ENCODE measurements at places on chromosomes 16 and 17.

DNA sequence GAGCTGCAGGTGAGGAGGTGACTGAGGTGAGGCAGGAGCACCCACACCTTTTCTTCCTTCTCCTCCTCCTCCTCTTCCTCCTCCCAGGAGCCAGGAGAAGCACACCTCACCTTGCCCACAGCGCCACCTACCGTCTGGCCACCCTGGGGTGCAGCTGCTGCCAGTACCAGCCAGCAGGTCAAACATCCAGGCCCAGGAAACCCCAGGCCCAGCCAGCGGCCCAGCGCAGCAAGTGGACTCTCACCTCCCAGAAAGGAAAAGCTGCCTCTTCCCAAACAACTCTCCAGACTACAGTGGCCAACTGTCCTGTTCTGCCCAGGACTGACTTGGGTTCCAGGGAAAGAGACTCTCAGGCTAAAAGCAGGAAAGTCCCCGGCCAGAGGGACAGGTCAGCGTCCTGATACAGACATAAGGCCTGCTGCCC lies 22.7 kb downstream of the PEMT start:
- peak; percentile 21 for DNase-seq

DNA sequence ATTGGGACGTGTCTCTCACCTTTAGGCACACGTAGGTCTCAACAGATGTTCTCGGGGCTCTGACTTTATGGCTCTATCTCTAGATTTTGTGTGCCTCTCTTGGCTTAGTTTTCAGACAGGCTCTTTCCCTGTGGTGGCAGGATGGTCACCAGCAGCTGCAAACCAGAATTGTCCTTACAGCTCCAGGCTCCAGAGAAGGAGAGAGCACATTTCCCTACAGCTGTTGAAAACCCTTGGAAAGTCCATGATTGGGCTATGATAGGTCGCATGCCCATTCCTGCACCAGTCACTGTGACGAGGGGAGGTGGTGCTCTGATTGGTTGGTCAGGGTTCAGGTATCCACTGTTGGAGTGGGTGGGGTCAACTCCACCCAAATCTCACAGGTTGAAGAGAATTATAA lies 41.5 kb downstream of the SHISA9 start:
- DNase-seq = no peak

GRCh38 chr17:14042411-14042810 lies 26.9 kb upstream of the COX10 start:
- no peak for DNase-seq

DNA sequence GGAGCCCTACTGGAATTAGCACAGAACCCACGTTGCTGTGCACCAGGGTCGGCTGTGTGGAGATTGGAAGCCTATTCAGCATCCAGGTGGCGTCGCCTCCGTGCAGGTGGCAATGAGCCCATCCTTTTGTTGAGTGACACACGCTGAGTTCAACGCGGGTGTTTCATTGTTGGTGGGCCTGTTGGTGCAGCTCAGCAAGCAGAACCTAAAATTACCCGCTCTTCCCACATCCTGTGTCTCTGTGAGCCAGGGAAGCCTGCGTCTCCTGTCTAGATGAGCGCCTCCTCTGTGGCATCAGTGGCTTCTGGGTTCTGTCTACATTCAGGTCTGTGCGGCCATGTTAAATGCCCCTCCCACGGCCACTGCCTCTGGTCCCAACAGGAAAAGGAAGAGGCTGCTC lies 14.5 kb downstream of the CD2BP2 start:
- no peak for DNase-seq

GRCh38 chr17:12519956-12520594 lies 145.6 kb upstream of the MYOCD start:
- DNase-seq = no peak

GRCh38 chr16:9778849-9779248 lies 403.4 kb downstream of the GRIN2A start:
- DNase-seq = no peak

GRCh38 chr16:31880322-31880979 lies 6.8 kb downstream of the ZNF267 start:
- DNase-seq = no peak

- no peak for DNase-seq
Observed at GRCh38 chr17:38915639-38915995, 9.8 kb upstream of the LASP1NB start.

DNA sequence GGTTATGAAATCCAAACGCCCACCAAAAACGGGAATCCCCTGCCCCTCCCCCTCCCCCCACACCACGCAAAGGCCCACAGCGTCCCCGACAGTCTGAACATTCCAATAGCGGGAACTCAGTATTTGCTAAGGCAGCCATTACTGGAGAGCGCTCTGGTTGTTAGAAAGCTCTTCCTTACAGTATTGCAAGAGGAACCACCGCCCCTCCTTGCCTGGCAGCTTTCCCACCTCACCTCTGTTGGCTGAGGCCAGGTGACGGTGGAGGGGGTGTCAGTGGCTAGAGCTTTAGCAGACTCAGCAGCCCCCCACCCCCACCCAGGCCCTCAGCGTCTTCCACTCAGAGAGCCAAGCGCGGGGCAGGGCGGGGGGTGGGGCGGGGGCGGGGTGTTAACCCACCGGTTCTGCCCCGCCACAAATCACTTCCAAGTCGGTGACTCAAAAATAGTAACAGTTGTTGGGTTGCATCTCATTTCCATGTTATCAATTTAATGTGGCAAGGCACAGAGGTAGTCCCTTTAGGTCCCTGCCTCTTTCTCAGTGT lies 2.2 kb upstream of the PLEKHH3 start:
- DNase-seq = peak; percentile 84

GRCh38 chr17:70780031-70780430 lies 610.7 kb downstream of the KCNJ2 start:
- DNase-seq = no peak

DNA sequence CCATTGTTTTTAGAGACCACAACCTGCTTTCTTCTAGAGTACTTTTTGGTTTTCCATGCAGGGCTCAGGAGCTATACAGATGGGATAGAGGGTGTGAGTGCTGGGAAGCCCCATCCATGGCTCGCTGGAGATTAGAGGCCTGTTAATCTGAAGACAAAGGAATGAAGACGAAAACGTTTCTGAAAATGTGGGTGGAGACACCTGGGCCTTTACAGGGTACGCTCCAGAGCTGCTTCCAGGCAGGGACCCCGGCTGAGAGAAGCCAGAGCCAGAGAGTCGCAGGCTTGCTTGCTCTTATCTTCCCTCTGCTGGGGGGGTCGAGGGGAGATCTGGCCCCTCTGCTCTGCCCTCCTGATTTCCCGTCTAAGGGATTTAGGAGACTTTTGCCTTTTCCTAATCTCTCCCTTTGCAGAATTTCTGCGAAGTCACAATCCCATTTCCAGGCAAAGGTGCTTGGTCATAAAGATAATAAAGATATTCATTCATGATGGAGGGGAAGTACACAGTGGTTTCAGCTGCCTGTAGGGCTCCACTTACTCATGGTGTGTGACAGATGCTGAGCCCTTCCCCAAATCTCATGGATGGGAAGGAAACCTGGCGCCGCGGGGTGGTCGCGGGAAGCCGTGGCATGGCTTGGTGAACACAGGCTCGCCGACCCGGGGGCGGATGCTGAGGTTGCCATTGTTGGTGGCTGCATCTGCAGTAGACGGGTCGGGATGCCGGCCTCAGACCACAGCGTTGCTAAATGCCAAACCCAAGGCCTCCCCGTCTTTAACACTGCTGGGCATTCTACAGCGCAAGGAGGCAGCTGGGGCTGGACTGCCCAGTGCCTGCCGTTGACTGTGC lies 4.8 kb upstream of the SOCS3 start:
- no peak for DNase-seq

DNA sequence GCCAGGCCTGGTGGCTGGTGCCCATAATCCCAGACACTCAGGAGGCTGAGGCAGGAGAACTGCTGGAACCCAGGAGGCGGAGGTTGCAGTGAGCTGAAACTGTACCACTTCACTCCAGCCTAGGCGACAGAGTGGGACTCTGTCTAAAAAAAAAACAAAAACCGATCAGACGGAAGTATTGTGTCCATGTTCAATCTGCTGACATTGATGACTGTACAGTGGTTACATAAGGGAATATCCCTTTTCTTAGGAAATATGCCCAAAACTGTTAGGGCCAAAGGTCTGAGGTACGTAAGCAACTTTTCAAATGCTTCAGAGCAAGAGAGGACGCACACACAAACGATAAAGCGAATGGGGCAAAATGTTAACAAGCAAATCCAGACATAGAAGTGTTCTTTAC lies 69.8 kb upstream of the DNAH17 start:
- DNase-seq = no peak

GRCh38 chr16:4200781-4201137 lies 41.1 kb downstream of the SRL start:
- DNase-seq = no peak

DNA sequence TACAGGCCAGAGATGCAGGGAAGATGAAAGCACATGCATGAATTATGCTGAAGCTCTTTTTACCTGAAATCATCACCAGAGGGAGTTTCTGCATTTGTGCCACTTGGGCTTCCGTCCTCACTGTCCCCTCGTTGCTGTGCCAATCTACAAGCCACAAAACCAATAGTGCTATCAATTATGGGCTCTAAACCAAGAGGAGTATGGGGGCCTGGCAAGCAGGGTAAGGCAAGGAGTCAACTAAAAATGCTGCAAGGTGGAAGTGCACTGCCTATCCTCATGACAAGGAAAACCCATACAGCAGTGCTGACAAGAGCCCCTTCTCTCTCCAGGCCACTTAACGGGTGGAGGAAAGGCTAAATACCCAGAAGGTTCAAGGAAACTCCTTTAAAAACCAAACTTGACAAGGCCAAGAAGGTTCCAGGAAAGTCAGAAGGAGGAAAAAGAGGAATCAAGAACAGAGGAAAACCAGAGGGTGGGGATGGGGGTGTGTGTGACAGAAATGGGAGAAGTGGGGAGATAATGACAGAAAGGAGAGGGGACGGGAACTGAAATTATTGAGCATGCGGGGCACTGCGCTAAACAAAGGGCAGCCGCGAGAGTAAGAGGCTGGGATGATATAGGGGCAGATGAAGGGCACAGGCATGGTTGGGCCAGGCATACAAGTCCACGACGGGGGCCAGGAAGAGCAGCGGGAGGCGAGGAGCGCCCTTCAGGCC lies 674 bp downstream of the C17orf75 start:
- peak; percentile 43 for DNase-seq

GRCh38 chr16:2739625-2740430 lies 12.6 kb upstream of the SRRM2 start:
- DNase-seq = no peak

All from NCI-H1105 treated with DMSO at 0.1 percent for 48 hours (cell line).